ENCODE measurements at places on chromosomes 7 and 10.

DNA sequence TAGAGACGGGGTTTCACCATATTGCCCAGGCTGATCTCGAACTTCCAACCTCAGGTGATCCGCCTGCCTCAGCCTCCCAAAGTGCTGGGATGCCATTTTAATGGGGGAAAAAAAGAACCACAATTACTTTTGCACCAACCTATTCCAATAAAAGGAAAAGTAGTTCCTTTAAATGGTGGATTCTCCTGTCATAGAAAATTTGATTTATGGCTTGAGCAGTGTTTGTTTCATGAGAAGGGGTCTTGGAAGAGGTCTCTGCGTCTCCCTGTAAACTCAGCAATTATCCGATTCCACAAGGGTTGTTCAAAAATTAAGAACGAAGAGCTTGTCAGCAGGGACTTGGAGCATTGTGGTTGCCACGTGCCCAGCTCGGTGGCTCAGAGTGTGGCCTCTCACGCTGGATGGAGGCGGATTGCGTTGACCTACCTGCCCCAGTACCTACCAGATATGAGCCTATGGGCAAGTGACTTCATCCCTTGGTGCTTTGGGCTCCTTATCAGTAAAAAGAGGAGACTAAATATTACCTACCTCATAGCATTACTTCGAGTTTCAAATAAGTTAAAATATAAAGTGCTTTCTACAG, 2.8 kb upstream of the TRIP6 start:
- DNase-seq, result no peak

GRCh38 chr10:8661886-8662285, 607.4 kb downstream of the GATA3 start:
- no peak for DNase-seq

DNA sequence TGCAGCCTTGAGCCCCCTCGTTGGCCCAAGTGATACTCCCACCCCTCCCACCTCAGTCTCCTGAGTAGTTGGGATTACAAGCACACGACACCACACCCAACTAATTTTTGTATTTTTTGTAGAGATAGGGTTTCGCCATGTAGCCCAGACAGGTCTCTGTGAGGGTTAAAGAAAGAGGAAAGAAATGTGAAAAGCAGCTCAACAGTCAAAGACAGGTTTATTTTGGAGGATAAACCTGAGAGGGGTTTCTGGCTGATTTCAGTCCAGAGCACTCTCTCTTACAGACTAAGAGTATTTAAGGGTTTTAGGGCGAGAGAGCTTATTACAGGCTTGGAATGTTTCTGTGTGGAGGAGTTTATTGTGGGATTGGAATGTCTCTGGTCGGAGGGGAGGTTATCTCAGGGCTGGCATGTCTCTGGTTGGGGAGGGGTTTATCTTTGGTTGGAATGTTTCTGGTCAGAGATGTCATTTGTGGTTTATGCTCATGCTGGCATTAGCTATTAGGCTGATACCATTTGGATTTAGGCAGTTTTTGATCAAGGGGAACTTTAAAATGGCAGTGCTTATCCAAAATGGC, 26.1 kb upstream of the SNX10 start:
- DNase-seq, result no peak

- DNase-seq, result no peak
These were observed 4.7 kb upstream of the EFCAB10 start for GRCh38 chr7:105585850-105586500.

DNA sequence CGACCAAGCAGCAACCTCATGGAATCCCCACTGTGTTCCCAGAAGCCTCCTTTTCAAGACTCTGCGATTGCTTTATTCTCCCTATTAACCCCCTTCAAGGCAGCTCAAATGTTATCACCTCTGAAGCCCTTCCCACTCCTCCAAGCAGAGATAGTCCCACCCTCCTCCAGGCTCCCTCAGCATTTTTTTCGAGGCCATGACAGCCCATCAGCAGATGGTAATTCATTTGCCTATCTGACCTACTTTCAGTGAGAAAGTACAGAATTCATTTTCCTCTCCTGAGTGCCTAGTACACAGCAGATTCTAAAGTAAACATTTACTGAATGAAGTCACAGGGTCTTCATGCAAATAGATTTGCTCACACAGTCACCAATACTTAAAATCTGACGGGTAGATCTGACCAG, 47.8 kb downstream of the HERPUD2 start:
- no peak for DNase-seq

GRCh38 chr7:51315393-51316261, 982 bp downstream of the COBL start:
- DNase-seq, result no peak

- no peak for DNase-seq
These were observed 114.5 kb downstream of the INHBA start for GRCh38 chr7:41588341-41588740.

DNA sequence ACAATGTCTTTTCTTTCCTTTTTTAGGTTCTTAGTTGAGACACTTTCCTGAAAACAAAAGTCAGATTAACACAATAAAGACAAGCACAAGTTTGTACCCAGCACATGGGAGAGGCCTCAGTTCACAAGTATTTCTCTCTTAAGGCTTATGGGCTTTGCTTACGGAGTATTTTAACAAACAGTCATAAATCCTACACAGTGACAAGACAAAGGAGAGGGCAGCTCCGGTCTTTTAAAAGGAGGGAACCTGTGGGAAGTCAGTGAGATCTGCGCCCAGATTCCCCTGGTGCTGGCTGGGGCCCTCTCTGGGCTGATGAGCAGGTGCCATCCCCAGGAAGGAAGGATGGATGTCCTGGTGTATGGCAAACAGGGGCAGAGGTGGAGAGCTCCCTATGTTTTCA, 398.6 kb downstream of the ACTR3B start:
- DNase-seq, result no peak

GRCh38 chr10:49767752-49768151, 5.6 kb upstream of the OGDHL start:
- no peak for DNase-seq

DNA sequence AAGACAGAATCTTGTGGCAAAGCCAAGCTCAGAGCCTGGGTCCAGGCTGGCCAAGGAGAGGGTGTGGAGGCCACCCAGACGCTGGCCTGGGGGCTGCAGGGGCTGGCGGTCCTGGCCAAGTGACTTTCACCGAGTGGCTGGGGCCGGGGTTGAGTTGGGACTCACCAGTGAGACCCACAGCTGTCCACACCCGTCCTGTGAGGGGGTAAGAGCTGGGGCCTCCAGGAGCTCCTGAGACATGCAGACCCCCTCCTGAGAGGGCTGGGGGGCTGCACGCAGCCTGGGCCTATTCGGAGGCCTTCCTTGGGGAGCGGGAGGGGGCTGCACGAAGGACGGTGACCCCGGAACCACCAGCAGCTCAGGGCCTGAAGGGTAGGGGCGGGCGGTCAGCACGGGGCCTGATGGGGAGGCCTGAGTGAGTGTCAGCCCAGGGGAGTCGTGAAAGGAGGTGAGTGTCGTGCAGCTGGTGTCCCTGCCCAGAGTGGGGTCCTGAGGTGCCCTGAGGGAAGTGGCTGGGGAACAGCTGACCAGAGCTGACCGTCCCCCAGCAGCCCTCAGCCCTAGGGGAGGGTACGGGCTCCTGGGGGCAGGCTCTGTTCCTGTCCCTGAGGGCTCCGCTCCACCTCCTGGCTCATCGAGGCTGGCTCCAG, 100.9 kb downstream of the FOXL3 start:
- DNase-seq, result no peak

- DNase-seq, result no peak
These were observed 81.9 kb upstream of the PRKG1 start for GRCh38 chr10:50992356-50992901.

DNA sequence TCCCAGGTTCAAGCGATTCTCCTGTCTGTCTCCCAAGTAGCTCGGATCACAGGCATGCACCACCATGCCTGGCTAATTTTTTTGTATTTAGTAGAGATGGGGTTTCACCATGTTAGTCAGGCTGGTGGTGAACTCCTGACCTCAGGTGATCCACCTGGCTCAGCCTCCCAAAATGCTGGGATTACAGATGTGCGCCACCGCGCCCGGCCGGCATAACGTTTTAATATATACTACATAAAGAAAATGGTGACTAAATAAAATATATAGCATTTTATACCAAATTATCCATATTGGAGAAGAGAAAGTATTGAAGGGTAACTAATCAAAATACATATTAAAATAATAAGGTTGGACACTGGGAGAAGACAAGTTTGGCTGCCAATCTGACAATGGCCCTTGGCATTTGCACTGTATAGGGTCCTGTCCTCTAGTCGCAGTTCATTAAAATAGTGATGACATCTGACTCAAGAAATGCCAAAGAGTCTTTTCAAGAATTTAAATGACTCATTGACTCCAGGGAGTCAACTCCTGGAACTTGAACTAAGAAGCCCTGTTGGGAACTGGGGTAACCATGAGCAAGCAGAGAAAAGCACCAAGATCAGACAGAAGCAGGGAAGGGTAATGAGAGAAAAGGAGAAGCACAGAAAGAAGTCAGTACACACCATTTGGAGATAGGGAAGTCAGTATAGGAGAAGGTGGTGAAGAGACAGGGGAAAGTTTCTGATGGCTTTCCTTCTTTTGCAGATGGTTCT, 91.1 kb downstream of the CH25H start:
- no peak for DNase-seq

- no peak for DNase-seq
These were observed 12.0 kb downstream of the C10orf62 start for GRCh38 chr10:97601268-97602215.

DNA sequence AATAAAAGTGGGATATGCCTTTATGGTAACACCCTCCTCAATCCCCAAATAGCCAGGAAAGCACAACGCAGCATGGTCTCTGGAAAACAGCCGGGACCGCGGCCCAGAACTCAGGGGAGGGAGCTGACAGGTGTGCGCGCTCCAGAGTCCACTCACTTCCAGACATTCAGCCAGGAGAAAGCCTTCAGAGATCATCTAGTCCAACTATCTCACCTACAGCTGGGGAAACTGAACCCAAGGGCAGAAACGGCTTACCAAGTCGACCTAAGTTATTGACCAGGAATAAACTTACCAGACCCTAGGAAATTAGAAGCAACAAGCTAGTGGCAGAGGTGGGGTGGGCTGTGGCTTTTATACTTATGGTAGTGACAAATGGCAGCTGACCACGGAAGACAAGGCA, 16.4 kb downstream of the GSDME start:
- DNase-seq, result no peak

DNA sequence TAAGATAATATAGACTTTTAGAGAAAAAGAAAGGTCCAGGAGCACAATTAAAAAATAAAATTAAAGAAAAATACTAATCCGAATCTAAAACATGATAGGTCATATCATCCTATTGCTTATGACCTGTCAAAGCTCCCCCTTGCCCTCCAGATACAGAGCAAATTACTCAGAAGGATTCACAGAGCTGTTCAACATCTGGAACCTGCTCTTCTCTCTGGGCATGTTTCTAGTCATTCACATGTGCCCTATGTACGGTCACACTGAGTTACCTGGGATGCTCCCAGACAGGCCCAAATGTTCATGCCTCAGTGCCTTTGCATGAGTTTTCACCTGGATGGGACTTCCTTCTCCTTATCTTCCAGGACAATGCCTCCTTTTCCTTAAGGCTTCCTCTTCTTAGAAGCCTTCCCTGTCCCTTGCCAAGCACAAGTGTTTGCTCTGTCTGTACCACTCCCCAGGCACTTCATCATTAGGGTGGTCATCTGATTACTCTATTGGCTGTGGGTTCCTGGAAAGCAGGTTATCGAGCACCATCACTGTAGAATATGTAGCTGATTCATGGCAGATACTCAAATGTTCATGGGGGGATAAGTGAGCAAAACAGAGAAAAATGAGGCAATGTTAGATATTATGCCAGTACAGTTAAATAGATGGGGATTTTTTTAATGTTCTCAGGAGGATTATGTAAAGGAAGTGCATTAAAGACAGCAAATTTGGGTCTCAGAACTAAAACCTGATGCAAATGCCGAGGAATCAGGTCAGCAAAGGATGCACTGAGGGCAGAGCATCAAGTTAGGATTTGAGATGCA, 12.0 kb upstream of the AOAH start:
- no peak for DNase-seq

DNA sequence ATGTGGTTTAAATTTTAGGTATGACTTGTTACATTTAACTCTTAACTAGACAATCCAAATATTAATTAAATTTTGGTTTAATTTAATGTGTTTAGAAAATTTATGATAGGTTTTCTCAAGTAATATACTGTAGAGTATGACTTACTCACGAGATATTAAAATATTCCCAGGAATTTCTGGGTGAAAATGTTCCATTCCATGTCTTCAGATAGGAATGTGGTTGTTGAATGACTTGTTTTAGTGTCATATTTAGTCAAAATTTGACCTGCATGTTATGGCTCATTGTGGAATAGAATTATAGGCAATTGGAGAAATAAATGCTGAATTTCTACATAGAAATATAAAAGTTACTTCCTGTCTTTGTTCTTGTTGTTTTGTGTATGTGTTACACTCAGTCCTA, 46.7 kb downstream of the SHOC2 start:
- no peak for DNase-seq

- no peak for DNase-seq
These were observed 1.7 kb downstream of the ARHGAP12 start for GRCh38 chr10:31926765-31927564.

- DNase-seq, result no peak
These were observed 9.8 kb downstream of the AGBL3 start for GRCh38 chr7:134996097-134996550.

DNA sequence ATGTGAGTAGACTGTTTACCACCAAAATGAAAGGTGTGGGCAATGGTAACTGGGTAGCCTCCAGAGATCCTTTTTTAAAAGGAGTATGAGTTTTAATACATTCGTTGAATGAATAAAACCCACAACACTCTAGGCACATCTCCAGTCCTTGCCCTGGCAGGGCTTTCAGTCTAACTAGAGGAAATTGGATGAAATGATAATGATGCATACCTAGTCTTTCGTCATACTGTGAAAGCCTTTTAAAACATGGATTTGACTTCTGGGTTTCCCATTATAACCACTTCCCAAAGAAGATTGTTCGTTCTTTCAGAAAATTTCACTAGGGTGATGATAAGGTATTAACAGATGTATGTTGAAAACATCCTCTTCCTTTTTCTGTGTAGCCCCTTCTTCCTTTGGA, 110.8 kb downstream of the REEP3 start:
- DNase-seq, result no peak

GRCh38 chr7:16546921-16547505, 20.4 kb downstream of the LRRC72 start:
- DNase-seq, result no peak

- DNase-seq, result no peak
These were observed 323.1 kb downstream of the ADK start for GRCh38 chr10:74474022-74474713.

DNA sequence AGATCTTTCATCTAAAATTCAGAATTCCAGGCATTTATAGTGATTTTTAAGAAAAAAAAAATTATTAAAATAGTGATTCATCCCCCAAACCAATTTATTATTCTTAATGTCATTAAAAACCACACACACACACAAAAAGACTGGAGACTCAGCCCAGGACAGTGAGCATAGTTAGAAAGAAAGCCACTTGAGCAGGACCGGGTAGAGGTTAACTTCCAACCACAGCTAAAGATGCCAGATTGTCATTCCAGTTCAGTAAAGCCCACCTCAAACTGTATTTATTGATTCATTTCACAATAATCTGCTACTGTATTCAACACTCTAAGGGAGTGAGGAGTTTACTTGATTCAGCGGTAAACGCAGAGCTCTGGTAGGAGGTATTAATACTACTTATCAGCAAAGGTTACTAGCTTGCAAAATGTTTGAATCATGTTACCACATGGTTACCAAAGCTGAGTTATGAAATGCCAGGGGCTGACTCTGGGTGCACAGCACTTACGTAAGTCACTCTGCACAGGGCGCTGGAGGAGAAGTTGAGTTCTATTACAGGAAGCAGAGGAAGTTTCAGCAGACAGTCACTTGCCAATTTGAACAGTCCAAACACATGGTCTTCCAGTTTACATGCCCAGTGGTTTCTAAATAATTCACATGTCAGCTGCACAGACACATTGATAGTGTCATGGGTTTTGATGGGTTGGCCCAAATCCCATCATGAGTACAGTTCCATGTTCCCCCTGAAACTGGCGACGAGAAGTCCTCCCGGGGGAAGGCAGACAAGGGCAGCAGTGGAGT, 64.6 kb downstream of the KLF6 start:
- DNase-seq, result no peak

Measured in activated T-cell treated with anti-CD3 and anti-CD28 coated beads, Interleukin-2, amount 50 U/mL, for 72 hours (primary cell).